Astrocyte of the hippocampus (primary cell): ENCODE measurements at places on chromosomes 13 and 19.

DNA sequence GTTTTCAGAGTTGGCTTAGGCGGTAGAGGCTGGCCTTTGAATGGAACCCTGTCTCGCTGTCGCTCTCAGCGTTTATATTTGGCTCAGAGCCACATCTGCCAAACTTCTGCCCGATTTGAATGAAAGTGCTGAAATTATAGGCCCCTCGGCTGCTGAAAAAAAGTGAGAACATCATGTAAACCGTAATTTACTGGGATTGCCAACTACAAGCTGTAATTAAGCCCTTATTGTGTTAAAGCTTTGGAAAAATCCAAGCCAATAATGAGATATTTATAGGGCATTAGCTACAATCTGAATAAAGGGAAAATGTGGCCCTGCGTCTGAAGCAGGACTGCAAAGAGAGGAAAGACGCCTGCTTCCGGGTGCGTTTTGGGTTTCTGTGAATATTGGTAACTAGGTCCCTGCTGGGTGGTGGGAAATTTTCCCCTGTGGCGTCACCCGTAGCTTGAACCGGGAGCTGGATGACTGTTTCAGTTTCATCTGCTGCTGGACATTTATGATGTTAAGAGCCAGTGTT is 9.9 kb downstream of the DNM2 start:
- peak; percentile 22 for DNase-seq

DNA sequence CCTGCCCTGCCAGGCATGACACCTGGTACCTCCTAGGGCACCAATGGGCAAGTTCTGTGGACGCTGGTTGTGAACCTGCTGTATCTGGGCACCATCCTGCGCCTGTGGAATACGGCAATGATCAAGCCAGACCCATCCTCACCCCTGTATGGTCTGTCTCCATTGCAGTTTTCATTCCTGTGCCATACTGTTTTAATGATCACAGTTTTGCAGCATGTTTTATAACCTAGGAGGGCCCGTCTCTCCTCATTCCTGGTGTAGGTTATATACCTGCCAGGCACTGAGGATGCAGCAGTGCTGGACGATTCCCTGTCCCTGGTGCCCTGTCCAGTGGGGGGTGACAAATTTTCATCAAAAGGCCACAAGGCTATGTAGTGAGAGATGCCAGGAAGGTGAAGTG is 5.6 kb downstream of the TBC1D17 start:
- no peak for DNase-seq

DNA sequence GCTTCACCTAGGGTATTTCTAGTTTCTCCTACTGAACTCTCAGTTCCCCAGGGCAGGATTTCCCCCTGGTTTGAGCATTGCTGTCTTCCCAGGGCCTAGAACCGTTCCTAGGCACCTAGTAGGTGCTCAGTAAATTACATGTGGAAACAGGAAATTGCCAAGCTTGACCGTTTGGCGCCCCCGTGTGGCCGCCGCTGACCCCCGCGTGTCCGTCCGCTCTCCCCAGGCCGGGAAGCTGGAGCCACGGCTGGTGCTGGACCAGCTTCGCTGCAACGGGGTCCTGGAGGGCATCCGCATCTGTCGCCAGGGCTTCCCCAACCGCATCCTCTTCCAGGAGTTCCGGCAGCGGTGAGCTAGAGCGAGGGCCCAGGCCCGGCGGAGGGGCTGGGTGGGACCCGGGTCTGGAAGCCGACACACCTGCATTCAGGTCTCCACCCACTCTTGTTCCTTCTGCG is 55.5 kb downstream of the MYH14 start:
- DNase-seq = no peak

GRCh38 chr13:36358175-36358718 is 12.1 kb upstream of the SPART start:
- DNase-seq = no peak

GRCh38 chr19:17035842-17036424 is 9.3 kb upstream of the CPAMD8 start:
- no peak for DNase-seq

DNA sequence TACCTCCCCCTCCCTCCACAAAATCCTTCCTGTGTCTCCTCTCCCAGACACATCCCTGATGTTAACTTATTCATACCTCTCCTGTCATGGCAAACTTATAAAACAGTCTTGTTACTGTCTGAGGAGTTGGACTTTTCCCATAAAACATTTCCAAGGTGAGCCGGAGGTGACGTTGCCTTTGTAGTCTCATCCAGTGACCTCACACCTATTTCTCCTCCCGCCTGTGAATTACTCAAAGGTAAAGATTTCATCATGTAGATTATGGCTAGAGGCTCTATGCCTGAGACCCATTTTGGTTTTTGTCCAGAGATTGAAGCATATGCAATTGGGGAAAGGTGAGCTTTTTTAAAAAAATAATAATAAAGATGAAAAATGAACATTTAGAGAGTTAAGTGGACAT is 529.0 kb downstream of the MYO16 start:
- DNase-seq = no peak

DNA sequence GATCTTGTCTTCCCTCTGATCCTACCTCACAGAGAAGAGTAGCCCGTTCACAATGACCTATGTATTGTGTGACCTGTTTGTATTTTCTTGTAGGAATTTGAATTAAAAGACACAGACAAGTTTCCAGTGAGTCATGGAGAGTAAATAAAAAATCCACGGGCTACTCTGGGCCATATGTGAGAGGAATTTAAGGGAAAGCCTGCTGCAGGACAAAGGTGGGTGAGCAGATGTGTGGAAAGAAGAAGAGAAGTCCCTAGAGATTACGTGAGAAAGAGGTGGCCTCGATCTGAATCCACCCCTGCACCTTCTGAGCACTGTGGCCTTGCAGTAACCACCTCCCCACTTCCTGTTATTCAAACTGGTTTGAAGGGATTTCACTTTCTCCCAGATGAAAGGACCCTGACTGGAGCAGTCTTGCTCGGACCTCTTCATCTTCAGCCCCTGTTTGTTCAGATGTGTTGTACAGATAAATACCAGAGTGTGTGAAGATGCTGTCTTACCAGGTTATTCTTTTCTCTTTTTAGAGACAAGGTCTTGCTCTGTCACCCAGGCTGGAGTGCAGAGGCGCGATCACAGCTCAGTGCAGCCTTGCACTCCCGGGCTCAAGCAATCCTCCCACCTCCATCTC is 205.4 kb downstream of the PDS5B start:
- DNase-seq = no peak

DNA sequence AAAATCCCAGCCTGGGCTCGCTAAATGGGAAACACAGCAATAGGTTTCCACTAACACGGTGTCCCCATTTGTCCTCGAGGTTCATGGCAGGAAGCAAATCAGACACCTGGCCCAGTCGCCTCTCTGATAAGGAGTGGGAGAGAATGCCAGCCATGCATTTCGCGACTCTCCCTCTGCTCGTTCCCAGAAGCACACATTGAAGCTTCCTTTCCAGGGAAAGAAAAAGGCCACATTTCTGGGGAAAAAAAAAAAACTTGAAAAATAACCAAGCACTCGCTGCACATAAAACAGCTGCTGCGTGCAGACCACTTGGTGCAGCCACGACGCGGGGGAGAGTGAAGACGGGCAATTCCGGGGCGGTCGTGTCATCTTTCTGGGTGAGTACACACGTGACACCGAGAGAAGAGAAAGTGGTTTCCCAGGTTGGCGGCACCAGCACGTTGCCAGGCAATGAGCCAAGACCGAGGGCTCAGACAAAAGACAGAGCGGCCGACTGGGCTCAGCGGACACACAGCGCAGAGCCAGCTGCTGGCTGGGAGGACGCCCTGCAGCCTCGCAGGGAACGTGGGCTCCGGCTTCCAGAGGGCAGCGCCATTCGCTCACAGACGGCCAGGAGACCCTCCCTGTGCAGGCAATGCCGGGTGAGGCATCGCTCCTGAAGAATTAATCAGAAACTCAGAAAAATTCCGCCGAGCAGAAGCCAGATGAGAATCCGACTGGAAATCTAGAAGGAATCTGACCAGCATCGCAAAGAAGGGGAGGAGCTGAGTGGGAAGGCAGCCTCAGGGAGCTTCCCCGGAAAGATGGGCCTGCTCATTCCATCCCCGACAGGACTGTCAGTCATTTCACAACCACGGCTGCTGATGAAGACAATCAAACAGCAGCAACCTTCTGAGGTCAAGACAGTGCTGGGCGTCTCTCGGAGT is 83.2 kb upstream of the IRS2 start:
- peak; percentile 74 for DNase-seq

DNA sequence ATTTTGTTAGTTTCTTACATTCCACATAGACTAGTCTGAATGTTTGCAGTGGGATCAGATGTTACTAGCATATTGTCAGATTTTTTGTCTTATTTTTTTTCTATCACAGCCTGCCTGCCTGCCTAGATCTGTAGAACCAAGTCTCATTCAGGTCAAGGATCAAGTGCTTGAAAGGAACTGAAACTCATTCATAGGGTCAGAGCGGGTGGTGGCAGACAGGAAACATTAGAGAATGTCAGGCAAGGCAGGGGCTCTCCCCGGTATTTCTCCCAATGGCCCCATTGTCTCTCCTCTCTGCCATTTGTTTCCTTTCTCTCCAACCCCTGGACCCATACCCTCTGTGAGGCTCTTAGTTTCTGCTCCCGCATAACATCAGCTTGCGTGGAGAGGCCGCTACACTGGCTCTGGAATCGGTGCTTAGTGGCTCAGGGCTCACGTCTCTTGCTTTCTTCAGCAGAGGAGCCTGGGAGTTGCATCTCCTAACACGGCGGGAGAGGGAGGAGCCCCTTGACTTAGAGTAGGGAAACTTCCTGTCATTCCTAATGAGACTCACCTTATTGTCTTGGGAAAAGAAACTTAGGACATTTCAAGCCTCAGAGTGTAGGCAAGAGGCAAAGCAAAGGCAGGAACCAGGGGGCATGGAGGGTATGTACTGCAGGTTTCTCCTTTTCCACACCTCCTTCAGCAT is 35.6 kb upstream of the SPATA13 start:
- DNase-seq = no peak

GRCh38 chr19:14337510-14337909 is 43.7 kb upstream of the ADGRE5 start:
- DNase-seq = peak; percentile 15

DNA sequence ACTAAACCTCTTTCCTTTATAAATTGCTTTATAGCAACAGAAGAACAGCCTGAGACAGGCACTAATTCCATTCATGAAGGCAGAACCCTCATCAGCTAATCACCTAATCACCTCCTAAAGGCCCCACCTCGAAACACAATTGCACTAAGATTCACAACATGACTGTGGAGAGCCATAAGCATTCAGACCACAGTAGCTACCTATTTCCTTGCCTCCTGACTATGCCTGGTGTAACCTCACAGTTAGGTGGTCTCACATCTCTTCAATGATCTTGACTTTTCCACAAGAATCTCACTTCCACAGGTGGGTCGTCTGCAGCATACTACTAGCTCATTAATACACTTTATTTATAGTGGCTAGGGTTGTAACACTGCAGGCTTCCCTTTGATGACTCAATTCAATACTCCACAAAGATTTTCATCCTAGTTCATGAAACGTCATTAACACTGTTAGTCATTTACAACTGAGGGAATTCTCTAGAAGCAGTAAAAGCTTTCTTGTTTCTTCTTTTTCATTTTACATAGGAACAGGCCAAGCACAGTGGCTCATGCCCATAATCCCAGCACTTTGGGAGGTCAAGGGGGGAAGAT is 27.1 kb downstream of the STK24 start:
- no peak for DNase-seq

DNA sequence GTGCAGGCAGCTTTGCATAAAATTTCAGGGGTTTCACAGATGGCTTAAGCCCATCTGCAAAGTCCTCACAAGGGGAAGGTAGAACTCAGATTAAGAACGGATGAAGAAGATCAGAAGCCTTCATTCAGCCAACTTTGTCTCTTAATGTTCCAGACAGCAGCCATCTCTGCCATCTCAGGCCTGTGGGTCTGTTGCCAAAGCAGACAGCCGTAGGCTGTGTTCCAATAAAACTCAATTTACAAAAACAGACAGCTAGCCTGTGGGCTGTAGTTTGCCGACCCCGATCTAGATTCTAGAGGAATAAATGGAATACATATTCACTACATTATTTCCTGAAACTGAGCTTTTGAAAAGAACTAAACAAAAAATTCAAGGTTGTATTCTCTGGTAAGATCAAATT is 3.8 kb downstream of the DCUN1D2 start:
- no peak for DNase-seq
